Stimulated activated CD8-positive, alpha-beta memory T cell treated with anti-CD3 and anti-CD28 coated beads, Interleukin-4, amount 100 ng/mL, for 4 hours (primary cell): ENCODE measurements at places on chromosomes 3 and 15.

GRCh38 chr3:56001991-56002390, 466.3 kb downstream of the ERC2 start:
- DNase-seq: no peak

DNA sequence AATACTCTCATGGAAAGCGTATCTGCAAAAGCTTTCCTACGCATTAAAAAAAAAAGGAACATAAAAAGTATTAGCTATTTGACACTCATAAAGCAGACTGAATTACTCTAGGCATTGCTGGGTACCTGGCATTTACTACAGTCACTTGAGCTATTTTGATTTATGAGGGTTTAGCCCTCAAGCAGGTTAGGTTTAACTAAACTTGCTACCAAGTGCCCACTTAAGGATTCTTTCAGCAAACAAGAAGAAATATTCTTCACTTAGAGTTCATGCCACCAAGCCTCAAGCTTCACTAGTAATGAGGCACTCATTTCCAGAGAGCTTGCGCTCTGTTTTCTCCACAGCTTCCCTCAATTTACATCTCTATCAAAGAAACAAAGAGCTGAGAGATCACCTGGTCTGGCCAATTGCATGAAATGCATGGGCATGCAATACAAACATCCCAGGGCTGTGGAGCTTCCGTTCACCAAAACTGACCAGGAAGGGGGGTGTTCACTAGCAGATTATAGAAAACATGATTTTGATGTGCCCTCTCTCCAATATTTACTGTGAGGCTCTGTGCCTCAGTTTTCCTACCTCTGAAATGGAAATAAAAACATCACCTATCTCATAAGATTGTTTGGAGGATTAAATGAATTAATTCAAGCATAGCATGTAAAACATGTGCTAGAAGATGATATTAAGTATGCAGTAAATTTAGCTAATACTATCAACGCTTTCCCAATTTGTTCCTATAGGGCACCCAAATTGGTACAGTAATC, 217.3 kb downstream of the RORA start:
- DNase-seq: no peak

GRCh38 chr3:193301433-193301832, 60.4 kb downstream of the PLAAT1 start:
- no peak for DNase-seq

DNA sequence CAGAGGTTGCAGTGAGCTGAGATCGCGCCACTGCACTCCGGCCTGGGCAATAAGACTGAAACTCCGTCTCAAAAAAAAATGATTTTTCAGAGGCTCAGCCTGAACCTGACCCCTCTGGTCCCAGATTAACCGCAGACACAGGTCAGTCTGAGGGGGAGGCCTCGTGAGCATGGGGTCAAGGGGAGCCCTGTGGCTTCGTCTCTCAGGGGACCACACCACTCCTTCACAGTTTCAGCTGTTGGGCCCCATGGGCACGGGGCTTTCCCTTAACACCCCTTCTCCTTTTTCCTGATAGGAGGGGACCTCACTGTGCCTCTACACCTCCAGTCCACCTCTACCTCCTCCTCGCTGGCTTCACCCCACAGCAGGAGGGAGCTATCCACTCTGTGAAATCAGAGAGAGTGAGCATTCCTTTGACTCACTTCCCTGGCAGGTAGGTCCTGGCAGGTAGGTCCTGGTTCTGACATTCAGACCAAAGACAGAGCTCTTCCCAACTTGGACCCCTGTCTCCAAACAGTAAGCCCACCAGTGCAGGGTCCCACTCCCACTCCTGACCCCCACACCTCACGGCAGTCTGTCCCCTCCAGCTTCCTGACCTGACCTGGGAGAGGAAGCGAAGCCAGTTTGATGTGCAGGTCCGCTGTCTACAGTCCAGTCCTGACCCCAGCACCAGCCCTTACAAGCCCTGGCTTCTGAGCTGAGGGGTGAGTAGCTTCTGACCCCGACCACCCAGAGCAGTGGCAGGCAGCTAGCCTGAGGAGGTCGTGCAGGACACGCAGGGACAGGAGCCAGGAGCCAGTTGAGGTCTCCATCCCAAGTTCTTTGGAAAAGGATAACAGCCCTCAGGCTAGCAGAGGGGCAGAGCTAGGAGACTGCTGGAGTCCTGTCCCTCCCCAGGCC, 9.0 kb downstream of the RRP9 start:
- DNase-seq: no peak

DNA sequence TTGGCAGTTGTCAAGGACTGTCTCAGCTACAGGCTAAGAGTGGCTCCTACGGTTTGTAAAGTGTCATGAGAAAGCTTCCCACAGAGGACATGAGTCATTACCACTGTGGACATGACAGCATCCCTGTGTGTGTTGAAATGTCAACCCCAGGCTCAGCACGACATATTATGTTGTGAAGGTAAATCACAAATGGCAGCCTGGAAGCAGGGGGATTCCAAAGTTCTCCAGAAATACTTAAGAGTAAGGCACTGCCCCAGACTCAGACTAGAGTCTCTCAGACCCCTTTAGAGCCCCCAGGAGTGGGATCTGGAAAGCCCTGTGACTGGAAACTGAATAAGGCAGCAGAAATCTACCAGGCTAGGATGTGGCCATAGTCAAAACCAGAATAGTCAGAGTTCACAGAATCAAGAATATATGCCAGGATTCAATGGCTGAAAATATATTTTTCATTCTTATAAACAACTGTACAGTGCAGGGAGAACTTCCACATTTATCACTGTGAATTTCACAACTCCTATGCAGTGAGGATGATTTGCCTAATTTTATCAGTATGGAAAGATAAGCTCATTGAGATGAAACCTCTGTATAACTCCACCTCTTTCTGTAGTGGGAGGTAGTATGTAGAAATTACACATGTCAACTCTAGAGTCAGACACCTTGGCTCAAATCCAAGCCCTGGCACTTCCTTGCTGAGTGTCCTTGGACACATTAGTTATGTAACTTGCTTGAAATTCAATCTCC, 237.1 kb upstream of the CFAP20DC start:
- no peak for DNase-seq

DNA sequence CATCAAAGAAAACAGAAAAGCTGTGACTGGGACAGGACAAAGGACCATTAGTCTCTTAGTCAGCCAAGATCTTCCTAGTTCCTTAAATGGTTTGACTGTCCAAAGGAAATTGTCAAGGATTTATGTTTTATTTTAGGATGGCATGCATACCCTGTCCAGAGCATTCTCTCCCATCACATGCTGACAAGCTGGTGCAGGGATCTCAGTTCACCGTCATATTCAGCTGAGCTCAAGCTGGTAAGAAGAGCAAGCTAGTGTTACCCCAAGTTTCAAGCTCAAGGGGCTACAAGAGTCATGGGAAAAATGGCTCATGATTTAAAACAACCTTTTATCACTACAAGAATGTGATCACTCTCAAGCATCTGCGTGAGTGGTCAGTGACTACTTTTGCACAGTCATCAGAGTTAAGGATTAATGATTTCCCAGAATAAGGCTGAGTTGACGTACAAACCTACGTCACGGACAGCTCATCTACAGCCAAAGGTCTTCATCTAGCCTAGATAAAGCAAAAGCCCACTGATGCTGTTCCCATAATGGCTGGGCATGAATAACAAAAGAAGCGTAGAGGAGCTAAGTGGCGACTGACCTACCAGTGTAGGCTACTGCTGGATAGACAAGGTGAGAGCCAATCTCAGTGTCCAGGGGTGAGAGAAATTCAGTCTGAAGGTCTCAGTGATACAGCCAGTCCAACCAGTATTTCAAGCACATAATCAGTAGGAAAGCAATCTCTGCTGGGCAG, 157.5 kb downstream of the GABRB3 start:
- no peak for DNase-seq

DNA sequence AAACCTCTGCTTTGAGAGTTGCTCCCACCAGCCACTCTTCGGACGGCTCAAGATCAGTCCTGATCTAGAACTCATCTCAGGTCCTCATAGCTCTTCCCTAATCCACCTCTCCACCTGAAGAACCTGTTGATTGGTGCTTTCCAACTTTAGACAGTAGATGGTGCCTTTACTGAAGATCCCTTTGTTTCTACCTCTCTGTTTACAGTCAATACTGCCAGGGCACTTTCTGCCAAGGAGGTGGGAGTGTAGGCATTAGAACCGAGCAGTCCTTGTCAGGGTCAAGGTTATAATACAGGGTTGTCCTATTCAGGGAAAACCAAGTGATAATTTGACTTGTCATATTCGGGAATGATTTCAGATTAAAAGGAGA, 1.2 kb downstream of the CGNL1 start:
- DNase-seq: no peak

- DNase-seq: peak; percentile 10
These were observed 195.2 kb upstream of the DPPA4 start for GRCh38 chr3:109532257-109533216.

DNA sequence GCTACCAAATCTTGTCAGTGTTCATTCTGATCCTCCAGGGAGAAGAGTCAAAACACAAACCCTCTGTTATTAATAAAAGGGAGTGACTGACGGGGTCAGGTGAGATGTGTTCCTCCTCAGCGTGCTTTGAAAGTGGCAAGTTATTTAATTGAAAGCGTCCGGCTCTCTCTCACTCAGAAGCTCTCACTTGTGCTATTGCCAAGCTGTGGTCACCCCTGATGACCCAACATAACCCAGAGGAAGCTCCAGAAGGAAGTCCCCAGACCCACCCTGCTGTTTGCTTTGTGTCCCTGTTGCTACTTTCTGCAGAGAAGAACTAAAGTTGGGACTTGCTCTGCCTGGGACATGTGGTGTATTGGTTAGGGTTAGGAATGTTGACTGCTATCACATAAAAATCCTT, 235.6 kb downstream of the EDEM1 start:
- no peak for DNase-seq

GRCh38 chr3:193446965-193447602, 68.5 kb upstream of the ATP13A5 start:
- DNase-seq: no peak

- DNase-seq: no peak
These were observed 7.3 kb downstream of the CSRNP1 start for GRCh38 chr3:39146083-39146501.

DNA sequence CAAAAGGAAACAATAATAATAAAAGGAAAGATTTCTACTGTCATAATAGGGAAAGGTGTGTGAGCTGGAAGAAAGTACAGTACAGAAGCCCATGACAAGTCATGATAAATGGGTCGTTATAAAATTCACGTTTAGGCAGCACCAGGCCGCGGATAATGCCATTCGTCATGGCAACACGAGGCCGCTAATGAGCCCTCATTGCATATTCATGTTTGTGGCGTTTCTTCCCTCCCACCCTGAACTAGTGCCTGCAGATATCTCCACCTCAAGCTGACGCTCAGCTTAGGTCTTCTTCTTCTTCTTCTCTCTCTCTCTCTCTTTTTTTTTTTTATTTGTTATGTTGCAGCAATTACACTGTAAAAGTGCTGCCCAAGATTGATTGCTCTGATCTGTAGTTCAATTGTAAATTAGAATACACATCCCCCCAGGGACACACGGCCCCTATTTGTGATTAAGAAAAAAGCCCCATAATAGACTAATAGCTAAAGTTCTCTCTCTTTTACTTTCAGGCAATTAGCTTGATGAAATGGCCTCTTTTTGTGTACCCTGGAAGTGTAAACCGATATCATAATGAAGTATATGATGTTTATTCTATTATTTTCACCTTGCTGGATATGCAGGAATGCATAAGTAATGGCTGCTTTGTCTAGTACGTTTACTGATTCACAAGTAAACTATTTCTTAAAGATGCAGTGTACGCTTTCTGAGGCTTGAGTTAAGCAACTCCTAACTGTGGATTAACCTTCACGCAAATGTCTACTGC, 61.9 kb upstream of the NR2F2 start:
- no peak for DNase-seq

GRCh38 chr3:111392894-111393398, 149.1 kb upstream of the CD96 start:
- peak; percentile 1 for DNase-seq

DNA sequence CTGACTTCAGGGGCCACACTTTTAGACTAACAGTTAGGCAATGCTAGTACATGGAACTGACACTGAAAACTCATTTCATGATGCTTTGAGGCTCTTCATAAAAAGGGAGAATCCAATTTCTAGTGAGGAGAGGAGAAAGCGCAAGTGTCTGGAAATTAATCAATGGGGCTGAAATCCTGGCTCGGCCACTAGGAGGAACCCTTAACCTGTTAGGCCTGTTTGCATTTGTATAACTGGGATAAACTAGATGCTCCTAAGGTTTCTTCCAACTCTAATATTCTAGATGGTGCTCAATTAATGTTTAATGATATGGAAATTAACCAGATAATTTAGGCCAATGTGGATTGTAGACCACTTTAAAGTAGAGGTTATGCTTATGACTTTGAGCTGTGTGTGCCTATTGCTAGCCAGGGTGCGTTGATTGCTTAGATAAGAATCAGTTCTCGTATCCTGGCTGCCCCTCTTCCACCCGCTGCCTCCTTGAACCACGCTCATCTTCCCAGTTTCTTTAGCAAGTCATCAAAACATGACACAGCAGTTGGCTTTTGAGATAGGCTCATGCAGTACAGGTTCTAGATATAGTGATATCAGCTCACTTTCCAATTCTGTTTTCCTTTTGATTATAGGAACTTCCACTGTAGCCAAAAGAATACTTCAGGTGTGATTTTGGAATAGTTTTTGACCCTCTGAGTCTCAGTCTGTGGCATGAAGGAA, 16.8 kb upstream of the CRBN start:
- no peak for DNase-seq

DNA sequence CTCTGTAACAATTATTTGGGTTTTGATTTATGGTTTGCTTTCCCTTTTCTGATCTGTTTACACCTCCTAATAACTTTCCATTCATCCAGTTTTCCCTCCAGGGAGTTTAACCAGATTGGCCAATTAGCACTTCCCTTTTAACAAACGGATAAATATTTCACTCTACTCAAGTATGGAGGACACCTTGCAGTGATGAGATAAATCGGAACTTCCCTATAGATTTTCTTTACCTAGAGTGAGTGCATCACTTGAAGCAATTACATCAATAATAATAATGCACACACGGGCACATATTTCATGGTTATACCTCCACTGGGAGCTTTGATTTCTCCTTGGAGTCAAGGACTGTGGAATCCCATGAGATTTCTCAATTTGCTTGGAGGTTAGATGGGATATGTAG, 239.1 kb upstream of the CFAP20DC start:
- no peak for DNase-seq

DNA sequence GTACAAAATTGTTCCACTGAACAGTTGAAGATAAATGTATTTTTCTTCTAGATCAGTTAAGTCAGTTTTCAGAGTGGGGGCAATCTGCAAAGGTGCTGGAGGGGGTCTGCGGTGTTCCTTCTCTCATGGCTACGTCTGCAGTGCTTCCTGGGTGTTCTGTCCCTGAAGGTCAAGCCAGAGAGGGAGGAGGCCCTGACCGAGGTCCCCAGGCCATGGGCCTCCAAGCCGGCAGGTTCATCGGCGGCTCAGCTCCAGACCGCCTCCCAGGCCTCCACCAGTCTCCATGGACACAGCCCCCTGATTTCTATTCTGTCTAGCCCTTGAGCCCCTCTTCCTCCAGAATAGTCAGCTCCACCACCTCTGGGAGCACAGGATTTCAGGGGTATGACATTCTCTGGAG, 28.5 kb upstream of the TSEN2 start:
- no peak for DNase-seq

GRCh38 chr3:191455257-191455952, 5.6 kb upstream of the PYDC2 start:
- DNase-seq: no peak

- DNase-seq: no peak
These were observed 346.0 kb downstream of the NLGN1 start for GRCh38 chr3:173743516-173743915.
